ENCODE measurements at places on chromosomes 7 and 10.

DNA sequence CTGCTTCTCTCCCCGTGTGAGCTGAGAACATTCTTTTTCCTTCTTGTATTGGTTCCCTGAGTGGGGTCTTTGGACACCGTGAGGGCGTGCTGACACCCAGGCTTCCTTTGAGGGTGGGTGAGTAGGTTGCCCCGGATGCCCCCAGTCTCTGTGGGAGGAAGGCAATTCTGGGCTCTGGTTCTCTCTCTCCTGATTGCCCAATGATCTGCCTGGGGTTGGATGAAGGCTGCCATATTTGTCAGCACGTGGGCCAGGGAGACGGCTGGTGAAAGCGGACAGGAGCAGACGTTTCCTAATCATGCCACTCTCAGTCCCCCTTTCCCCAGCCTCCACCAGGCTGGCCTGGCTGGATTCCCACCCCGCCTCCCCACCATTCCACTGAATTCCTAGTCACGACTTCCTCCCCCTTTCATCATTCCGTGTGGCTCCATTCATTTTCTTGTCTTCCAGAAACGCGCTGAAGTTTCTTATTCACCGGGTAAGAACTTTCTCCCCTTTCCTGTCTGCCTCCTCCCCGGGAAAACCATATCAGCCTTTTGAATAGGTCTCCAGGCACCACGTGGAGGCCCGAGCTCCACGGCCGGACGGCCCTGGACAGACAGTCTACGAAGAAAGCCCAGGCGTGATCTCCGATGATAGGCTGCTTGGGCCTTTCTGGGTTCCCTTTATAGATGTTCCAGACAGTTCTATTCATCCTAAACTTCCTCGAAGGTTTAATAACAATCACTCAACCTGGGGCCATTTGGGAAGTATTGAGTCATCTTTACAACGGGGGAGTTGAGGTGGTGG lies 98.7 kb upstream of the NPTX2 start:
- no peak for DNase-seq

- no peak for DNase-seq
Measured at GRCh38 chr7:148481971-148482626, 108.5 kb upstream of the C7orf33 start.

GRCh38 chr7:44461387-44461786 lies 29.1 kb downstream of the NUDCD3 start:
- DNase-seq, result no peak

DNA sequence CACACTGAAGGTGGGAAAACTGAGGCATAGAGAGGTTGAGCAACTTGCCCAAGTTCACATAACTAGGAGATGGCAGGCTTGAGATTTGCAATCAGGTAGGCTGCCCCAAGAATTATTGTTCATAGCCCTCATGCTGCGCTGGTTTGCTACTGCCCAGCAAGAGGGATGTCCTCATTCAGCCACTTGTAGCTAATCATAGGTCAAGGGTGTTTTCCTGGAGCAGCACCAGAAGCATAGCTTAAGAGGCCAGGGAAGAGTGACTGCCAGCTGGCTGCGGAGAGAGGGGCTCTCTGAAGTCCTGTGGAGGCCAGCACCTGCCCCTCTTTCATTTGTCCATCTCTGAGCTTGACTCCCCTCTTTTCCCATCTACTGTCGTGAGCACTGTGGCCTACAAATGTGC lies 15.0 kb downstream of the CDHR3 start:
- no peak for DNase-seq

GRCh38 chr7:100884736-100885439 lies 4.6 kb downstream of the UFSP1 start:
- no peak for DNase-seq

- DNase-seq, result no peak
Measured at GRCh38 chr7:11616466-11616865, 215.5 kb downstream of the THSD7A start.

DNA sequence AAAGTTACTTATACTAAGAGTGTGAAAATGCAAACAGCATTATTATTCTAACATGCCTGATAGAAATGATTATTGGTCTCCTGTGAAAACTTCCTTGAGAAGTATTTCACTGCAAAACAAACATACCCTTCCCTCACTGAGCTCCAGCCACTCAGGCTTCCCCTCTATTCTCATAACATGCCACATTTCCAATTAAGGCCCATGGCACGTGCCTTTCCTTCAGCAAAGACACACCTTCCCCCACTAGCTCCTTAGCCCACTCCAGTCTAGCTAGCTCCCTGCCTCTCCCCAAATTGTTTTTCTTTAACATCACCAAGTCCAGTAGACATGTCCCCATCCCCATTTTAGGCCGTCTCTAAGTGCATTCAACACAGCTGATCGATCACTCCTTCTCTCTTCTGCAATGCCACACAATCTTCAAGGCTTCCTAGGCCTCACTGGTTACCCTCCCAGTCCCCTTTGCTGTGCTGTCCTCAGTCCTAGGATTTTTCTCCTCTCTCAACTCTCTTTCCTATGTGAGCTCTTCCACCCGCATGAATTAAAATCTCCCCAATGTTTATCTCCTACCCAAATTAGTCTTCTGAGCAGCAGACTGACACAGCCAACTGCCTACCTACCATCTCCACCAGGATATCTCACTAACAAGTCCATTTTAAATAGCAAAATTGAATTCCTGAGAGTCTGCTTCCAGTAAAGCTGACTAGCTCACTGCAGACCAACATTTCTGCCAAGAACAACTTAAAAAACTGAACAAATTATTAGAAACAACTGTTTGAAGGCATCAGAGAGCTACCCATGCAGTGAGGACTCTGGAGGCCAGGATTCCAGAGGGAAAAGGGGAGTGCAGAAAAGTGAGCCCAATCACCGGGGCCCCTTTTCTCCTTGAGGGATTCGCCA lies 11.9 kb downstream of the CYTH3 start:
- no peak for DNase-seq

- no peak for DNase-seq
Measured at GRCh38 chr10:6070660-6071059, 8.5 kb upstream of the IL2RA start.

DNA sequence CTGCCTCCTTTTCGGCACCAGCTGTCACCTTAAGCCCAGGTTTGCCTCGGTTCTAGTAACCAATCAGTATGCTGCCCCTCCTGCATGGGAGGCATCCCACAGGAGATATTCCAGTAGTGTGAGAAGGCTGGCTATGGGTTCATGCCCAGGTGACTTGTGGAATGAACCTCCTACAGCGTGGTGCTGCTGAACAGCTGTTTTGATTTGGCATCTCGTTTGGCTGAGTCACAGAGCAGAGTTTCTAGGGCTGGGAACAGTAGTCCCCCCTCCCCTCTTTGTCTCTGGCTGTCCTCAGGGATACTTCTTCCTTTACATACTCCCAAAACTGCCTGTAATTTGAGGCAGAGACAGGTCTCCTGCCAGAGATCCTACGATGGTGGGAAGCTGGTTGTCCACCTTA lies 16.1 kb downstream of the R3HCC1L start:
- DNase-seq, result no peak

GRCh38 chr7:4951903-4952636 lies 6.9 kb downstream of the MMD2 start:
- DNase-seq, result no peak

- DNase-seq, result no peak
Measured at GRCh38 chr7:142299237-142299781, 41.5 kb upstream of the PRSS58 start.

DNA sequence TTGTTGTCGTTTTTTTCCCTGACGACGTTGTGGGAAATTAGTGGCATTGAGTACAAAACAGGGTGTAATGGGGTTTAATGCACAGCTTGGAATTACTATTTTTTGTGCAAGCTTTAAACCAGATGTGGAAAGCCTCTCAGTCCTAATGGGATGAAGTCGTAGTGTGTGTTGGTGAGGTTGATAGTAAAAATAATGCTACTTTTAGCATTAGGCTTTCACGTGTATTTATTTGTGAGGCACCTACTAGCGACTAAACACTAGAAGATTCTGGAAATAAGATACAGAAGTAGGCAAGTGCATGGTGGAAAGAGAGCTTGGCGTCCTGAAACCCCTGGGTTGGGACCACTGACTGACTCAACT lies 588 bp upstream of the ORC5 start:
- DNase-seq, result no peak

- no peak for DNase-seq
Measured at GRCh38 chr7:84271543-84271942, 77.0 kb upstream of the SEMA3A start.

DNA sequence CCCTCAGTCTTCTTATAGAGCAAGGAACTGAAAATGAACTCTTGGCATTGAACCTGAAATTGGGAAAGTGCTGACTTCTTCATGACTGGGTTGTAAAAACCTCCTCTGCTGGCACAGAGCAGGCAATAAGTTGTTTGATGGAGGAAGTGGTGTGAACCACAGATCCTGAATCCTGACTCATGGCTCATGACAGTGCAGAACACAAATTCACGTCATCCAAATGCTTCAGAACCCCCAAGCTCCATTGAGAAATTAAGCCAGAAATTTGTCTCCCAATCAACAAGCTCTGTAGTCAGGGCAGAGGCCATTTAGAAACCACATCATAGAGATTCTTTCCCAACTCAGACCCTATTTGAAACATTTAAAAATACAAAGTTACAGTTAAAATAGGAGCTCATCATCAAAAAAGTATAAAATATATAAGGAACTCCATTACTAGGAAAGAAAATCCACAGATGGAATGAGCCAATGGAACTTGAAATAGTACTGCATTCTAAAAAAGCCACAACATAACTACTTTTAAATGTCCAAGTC lies 10.3 kb upstream of the STK17A start:
- no peak for DNase-seq

DNA sequence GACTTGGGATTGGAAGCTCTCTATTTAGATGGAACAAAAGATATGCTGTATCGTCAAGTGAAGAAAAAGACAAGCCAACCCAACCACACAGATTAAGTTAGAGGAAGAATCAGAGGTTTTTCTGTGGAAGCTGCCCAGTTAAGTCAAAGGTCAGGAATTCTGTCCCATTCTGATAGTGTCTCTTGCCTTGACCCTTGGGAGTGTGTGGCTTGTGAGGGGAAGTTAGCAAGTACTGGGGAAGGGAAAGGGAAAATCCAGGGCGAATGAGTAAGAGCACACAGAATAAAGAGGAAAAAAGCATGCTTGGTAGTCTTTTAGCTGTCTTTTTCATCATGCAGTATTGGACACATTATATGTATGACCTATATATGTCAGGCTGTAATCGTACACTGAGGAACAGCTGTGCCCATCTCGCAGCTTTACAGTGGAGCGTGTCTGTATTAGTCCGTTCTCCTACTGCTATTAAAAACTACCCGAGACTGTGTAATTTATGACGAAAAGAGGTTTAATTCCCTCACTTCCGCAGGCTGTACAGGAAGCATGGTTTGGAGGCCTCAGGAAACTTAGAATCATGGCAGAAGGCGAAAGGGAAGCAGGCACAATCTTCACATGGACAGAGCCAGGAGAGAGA lies 197.2 kb downstream of the GALNT17 start:
- no peak for DNase-seq

DNA sequence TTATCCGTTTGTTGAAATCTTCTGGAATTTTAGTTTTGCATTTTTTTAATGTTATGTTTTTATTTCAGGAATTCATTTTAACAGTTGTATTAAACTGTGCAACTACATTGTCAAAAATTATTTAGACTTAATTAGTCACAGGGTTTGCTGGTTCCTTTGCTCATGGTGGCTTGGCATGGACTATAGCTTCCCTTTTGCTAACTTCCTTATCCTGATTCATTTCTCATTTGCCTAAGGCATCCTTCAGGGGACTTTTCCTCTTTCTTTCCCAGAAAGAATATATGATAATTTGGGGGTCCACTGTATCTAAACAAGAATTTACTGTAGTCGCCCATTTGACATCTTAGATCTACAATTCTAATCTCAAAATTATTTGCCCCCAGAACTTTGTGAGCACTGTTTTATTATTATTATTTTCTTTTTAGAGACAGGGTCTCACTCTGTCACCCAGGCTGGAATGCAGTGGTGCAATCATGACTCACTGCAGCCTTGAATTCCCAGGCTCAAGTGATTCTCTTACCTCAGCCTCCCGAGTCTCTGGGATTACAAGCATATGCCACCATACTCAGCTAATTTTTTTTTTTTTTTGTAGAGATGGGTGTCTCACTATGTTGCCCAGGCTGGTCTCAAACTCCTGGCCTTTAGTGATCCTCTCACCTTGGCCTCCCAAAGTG lies 13.9 kb downstream of the FIGNL1 start:
- no peak for DNase-seq

DNA sequence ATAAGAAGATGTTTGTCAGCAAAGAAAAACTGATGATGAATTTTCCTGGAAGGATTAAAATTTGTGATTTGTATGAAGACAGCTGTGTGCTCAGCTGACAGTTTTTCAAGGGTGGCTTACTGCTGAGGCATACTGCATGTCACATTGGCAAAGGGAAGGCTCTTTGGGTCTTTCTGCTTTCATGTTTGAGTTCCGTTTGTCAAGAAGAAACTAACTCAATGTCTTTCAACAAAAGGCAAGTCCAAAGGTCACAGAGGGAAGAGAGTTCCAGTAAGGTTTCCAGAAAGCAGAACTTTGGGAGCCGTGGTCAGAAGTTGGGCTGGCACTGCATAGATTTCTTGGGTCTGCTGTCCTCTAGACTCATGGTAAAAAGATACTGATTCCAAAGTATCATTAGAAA lies 16.9 kb downstream of the DYDC2 start:
- no peak for DNase-seq

DNA sequence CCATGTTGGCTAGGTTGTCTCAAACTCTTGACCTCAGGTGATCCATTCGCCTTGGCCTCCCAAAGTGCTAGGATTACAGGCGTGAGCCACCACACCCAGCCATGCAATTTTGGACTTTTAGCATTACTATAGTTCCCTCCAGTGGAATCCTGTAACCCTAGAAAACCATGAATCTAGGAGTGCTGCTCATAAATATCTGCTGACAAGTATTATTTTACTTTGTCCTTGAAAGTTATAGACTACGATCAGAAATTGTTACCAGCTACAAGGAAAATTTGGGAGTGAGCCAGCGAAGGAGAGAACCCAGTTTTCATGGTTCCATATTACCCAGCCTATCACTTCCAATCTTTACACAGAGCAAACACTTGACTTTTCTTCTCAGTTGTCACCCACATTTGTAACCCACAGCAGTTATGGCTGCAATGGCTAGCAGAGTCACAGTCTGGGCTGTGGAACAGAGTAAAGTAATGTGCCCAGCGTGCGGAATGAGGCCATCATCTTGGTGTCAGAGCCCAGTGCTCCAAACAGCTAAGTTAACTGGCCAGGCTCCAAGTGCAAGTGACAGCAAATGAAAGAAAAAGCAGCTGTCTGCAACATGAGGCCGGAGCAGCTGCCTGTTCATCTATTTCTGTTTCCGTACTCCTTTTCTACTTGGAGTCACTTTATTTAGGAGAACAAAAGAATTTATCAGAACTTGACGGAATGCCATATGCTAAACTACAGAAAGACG lies 29.9 kb downstream of the ZC3HC1 start:
- DNase-seq, result no peak
